ENCODE measurements at places on chromosomes 5 and 9. TPM values are rescaled to one million over a fixed set of nuclear protein-coding genes. Genes with fewer than 3 reads are reported as not detected.

GRCh38 chr5:36878392-36879082 lies 2.0 kb downstream of the NIPBL start:
- H3K36me3 ChIP-seq, result no peaks in the 10 kb centered on the region
- DNase-seq, result no peak
- peaks cover 52% of the 10 kb centered on the region for H3K4me1 ChIP-seq
- no peaks in the 10 kb centered on the region for H3K27me3 ChIP-seq

DNA sequence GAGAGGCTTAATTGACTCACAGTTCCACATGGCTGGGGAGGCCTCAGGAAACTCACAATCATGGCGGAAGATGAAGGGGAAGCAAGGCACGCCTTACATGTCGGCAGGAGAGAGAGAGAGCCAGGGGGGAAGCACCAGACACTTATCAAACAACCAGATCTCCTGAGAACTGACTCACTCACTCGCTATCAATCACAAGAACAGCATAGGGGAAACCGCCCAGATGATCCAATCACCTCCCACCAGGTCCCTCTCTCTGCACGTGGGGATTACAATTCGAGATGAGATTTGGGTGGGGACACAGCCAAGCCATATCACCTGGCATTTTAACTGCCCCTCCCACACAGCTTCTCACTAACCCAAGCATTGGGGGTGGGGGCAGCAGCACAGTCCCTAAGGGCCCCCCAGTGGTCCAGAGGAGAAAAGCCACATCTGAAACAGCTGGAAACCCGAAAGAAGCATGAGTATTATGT lies 76.1 kb upstream of the ASS1 start:
- H3K27me3 ChIP-seq, result no peaks in the 10 kb centered on the region
- H3K27ac ChIP-seq, result no peak overlapping the region
- no peaks in the 10 kb centered on the region for H3K4me1 ChIP-seq
- H3K36me3 ChIP-seq, result no peaks in the 10 kb centered on the region

- DNase-seq, result no peak
- no peaks in the 10 kb centered on the region for H3K36me3 ChIP-seq
- no peaks in the 10 kb centered on the region for H3K27me3 ChIP-seq
These were observed 78.2 kb upstream of the SPINK5 start for GRCh38 chr5:147985608-147986007.

- no peak overlapping the region for H3K4me3 ChIP-seq
- H3K27ac ChIP-seq, result no peak overlapping the region
- H3K4me1 ChIP-seq, result no peaks in the 10 kb centered on the region
- H3K36me3 ChIP-seq, result no peaks in the 10 kb centered on the region
- DNase-seq, result no peak
These were observed 208.1 kb downstream of the DMAC1 start for GRCh38 chr9:7591501-7591900.

Gene RNF183
- total RNA-seq, result not detected

Gene EGFL7
- total RNA-seq, result 14.8 TPM
